NCI-H345 (cell line): ENCODE measurements at places on chromosomes 13 and 19.

- DNase-seq: no peak
Measured at GRCh38 chr13:44169018-44169911, 204.4 kb upstream of the SERP2 start.

GRCh38 chr19:49746206-49746958 is 16.7 kb downstream of the TSKS start:
- DNase-seq: no peak

DNA sequence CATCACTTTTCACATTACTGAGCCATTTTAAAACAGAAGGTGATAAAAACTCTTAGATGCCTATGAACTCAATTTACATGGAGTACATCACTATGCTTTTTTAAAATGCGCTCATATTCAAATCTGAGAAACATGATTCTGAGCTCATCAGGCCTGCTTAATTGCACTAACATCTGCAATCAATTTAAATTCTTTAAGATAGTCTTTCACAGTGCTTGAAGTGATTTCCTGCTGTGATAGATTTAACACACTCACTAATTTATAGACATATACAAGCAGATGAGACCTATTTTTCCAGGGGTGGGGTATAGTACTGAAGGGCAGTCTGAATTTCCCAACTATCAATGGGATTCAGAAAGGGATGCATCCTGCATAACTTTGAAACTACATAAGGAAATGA is 82.9 kb downstream of the DIAPH3 start:
- no peak for DNase-seq

GRCh38 chr13:32362574-32362973 is 47.3 kb downstream of the BRCA2 start:
- DNase-seq: no peak

DNA sequence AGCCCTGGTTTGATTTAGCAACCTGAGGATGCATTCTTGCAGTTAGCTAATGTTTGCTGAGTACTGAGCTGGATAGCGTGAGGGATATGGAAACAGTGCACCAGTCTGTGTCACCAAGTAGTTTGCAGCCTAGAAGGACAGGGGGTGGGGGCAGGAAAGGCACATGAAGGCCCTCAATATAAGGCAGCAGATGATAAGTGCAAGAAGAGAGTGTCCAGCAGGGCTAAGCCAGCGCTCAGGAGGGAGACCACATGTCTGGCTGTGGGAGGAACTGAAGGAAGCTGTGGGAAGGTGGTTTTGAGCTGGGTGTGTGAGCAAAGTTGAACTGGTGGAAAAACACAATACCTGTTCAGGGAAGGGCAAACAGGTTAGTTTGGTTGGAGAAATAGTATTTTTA is 1.7 kb downstream of the CXCL17 start:
- no peak for DNase-seq
